ENCODE measurements at places on chromosomes 2 and 18. TPM values are rescaled to one million over a fixed set of nuclear protein-coding genes. Genes with fewer than 3 reads are reported as not detected.

The GKN1 gene
- not detected for total RNA-seq

The POTEC gene
- not detected for total RNA-seq

The GRHL1 gene
- total RNA-seq: 0.56 TPM

The SCYGR1 gene
- not detected for total RNA-seq

The PRKAG3 gene
- not detected for total RNA-seq

The CD8B2 gene
- not detected for total RNA-seq

The RAPGEF4 gene
- 3.2 TPM for total RNA-seq

The LRRTM1 gene
- total RNA-seq: not detected

The GALNT5 gene
- total RNA-seq: 73.6 TPM

The ANKRD30BL gene
- not detected for total RNA-seq

The DNAH7 gene
- 0.36 TPM for total RNA-seq

The GAL3ST2 gene
- not detected for total RNA-seq

The DYSF gene
- under 0.01 TPM for total RNA-seq

The MC4R gene
- 0.28 TPM for total RNA-seq

The FAM117B gene
- total RNA-seq: 1.1 TPM
